ENCODE measurements at places on chromosomes 6 and 20. TPM values are rescaled to one million over a fixed set of nuclear protein-coding genes. Genes with fewer than 3 reads are reported as not detected.

C6orf52 gene
- 6.5 TPM for total RNA-seq

CLPSL2 gene
- total RNA-seq, result 0.57 TPM

DOK5 gene
- 0.18 TPM for total RNA-seq

BTN1A1 gene
- 0.10 TPM for total RNA-seq

ATP6V1G2 gene
- 0.98 TPM for total RNA-seq

TXLNB gene
- not detected for total RNA-seq

PNLDC1 gene
- not detected for total RNA-seq

WFDC12 gene
- not detected for total RNA-seq

EFCAB8 gene
- 1.1 TPM for total RNA-seq

CFAP61 gene
- total RNA-seq, result 0.28 TPM

CTCFL gene
- 0.05 TPM for total RNA-seq

ARMC12 gene
- total RNA-seq, result 1.4 TPM

TULP1 gene
- total RNA-seq, result not detected

NMBR gene
- not detected for total RNA-seq

SAMHD1 gene
- 16.8 TPM for total RNA-seq

IRAK1BP1 gene
- total RNA-seq, result 2.2 TPM

C20orf96 gene
- 20.5 TPM for total RNA-seq

KIAA1755 gene
- 0.08 TPM for total RNA-seq

APCDD1L gene
- total RNA-seq, result 0.62 TPM

GINS1 gene
- total RNA-seq, result 36.0 TPM

IPCEF1 gene
- total RNA-seq, result 0.28 TPM

SLC17A2 gene
- not detected for total RNA-seq

SRSF12 gene
- 0.28 TPM for total RNA-seq

VSX1 gene
- total RNA-seq, result 0.21 TPM

TMEM74B gene
- total RNA-seq, result 1.1 TPM

CYP21A2 gene
- 1.1 TPM for total RNA-seq

CDSN gene
- not detected for total RNA-seq

SPATA25 gene
- total RNA-seq, result 1.8 TPM

PGBD1 gene
- 7.6 TPM for total RNA-seq

FAM209B gene
- not detected for total RNA-seq

RPRD1B gene
- 33.6 TPM for total RNA-seq

ENPP5 gene
- not detected for total RNA-seq

OARD1 gene
- 18.2 TPM for total RNA-seq

FOXP4 gene
- 30.4 TPM for total RNA-seq

Measured in Panc1 (cell line).